LNCaP clone FGC (cell line): ENCODE measurements at places on chromosomes 3 and 15.
A peak's percentile ranks its signal among the peaks of the same experiment; 100 is the strongest.

DNA sequence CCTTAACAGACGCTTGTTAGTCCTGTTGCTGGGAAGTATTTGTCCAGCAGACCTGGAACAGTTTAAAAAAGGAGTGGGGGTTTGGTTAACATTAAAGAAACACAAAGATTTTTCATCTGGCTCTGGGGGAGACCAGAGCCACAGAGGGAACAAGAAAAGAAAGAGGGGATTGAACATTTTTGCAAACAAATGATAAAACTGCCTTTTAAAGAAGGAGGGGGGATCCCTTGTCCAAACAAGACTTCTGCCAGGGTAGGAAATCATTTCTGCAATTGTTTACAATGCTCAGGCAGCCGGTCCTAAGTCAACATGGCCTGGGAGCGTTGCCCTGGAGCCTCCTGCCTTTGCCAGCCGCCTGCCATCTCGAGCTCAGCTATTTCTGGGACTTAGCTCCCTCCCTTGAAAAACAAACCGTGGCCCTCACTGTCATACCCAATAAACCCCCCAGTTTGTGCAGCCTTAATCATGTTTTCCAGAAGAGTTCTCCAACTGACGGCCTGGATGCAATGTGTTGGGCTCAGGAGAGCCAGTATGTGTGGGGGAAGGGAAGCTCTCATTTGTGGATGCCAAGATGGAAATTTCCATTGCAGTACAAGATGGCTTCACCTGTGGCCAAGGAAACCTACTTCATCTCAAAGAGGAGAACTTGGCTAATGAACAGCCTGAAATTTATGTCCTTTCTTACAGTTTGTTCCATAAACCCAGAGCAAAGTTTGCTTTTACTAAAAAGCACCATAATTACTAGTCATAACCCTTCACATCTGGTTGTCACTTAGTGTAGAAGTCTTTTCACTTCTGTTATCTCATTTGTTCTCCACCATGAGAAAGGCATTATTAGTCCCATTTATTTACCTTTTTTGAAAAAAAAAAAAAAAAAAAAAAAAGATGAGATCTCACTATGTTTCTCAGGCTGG lies 75.9 kb upstream of the RNU6-1 start:
- DNase-seq: peak; percentile 92

DNA sequence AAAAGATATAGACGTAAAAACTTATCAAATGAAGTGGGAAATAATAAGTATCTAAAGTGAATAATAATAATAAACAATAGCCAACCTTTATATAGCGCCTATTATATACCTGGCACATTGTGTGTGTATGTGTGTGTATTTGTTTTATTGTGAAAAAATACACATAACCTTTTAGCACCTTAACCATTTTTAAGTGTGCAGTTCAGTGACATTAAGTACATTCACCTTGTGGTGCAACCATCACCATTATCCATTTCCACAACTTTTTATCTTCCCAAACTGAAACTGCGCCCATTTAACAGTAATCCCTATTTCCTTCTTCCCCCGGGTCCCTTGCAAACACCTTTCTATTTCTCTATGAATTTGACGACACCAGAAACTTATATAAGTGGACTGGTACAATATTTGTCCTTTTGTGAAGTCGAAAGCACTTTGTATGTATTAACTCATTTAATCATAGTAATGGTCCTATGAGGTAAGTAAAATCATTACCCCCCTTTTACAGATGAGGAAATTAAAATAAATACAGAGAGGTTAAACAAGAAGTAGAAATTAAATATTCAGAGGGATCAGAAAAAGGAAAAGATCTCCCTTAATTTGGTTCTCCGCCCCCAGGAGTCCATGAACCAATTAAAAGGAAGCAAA lies 33.5 kb downstream of the GJD2 start:
- no peak for DNase-seq

- DNase-seq: no peak
Observed at GRCh38 chr3:162195147-162195546, 698.5 kb downstream of the OTOL1 start.

- DNase-seq: no peak
Observed at GRCh38 chr15:99476413-99477222, 89.2 kb upstream of the MEF2A start.

DNA sequence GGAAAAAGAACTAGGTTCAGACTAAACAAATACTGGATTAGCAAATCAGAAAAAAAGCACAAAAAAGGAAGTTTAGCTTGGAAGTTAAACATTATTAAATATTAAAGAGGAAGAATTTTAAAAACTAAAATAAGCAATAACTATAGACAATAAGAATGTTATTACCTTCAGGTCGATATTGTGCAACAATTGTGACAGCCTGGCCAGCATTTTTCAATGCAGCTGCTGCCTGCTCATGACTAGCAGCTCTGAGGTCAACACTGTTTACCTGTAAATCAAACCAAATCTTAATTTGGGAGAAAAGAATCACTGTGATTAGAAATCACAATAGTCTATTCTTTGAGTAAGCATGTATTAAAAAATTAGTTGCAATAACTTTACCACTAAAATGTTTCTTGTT lies 75.1 kb upstream of the MELTF start:
- DNase-seq: no peak

- DNase-seq: no peak
Observed at GRCh38 chr3:50293079-50293801, 1.0 kb upstream of the IFRD2 start.

DNA sequence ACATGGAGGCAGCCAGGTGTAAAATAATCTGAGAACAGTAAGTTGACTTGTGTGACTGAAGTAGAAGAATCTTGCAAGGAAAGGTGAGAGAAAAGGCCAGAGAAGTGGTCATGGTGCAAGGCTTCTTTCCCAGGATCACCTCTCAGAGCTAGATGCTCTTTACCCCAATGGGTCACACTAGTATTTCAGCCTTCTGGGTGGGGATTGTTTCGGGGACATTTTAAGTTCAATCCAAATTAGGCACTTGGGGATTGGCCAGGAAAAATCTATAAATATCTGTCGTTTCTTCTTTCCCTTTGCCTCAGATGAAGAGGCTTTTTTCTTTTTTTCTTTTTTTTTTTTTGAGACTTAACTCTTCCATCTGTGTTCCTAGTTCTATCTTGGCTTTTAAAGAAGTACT lies 188.0 kb downstream of the KLHL25 start:
- no peak for DNase-seq

GRCh38 chr3:147404000-147404799 lies 2.1 kb downstream of the ZIC4 start:
- no peak for DNase-seq

GRCh38 chr3:144754076-144754783 lies 782.6 kb downstream of the DIPK2A start:
- no peak for DNase-seq

GRCh38 chr3:134904776-134905646 lies 110.0 kb downstream of the EPHB1 start:
- DNase-seq: no peak

DNA sequence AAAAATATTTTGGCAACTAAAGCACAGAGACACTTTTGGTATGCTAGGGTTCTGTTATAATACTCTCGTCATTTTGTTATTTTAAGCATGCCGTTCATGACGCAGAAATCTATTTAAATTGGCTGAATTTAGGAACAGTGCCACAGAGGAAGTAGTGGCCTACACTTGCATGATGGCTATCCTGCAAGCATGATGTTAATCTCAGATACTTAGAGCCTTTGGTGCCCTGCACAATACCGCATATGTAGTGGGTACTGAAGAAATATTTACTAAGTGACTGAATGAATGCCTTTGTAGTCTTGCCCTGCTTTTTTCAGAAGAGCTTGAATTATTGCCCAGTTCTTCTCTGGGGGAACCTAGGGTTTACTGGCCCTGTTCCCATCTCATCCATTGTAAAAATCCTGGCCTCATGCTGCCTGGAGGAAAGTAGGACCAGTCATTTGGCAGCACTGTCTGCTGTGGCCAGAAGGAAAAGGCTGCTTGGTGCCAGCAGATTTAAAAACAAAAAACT lies 79.0 kb downstream of the SERPINI1 start:
- DNase-seq: peak; percentile 8

- peak; percentile 67 for DNase-seq
Observed at GRCh38 chr3:169869484-169870220, at the start of gene LRRC31. Gene LRRC31, minus strand, starts transcription at chr3:169869935. Its CDS starts 128 bp downstream, at chr3:169869807.
